ENCODE measurements at places on chromosomes 2 and 18.

DNA sequence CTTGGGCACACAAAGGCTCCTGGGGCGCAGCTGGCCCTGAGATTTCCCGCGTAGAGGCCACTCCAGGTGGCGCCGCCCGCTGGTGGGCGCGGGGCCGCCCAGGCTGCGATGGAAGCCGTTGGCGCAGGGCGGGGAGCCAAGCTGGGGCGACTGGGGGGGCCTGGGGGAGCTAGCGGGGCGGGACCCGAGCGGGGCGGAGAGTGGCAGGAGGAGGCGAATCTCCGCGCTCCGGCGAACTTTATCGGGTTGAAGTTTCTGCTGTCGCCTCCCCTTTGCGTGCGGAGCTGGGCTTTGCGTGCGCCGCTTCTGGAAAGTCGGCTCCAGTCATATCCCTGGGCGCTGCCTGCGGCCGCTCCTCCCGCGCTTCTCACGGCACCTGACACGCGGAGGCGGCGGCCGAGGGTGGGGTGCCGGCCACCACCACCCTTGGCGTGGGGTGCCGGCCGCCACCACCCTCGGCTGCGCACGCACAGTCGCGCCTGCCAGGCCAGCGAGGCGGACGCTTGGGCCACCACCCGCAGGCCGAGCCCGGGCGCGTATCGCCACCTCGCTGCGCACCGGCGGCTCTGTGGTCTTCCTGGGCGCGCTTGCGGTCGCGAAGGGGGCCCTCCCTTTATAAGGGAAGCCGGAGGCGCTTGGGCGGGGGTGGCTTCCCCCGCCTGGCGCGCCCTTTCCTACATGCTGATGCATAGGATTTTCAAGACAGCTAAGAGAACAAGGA is 919 bp upstream of the CYP1B1 start:
- no peak for DNase-seq

- DNase-seq, result no peak
These were observed 114.8 kb downstream of the NEB start for GRCh38 chr2:151619337-151619989.

- no peak for DNase-seq
These were observed 25.1 kb downstream of the COLEC12 start for GRCh38 chr18:475202-476031.

- peak; percentile 48 for DNase-seq
These were observed 137.5 kb downstream of the TPO start for GRCh38 chr2:1550658-1551316.

DNA sequence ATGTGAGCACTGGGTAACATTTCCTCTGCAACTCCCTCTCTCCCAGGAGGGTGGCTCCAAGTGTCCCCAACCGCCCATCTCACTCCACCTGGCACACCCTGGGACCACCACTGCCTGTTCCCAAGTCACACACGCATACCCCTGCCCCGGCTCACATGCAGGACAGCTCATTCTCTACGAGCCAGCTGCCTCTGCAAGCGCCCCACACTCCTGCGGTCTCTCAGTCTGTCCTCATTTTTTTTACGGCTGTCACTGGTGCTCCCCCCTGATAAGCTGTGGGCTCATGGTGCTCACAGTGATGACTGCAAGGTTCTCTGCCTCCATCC is 30.8 kb downstream of the AFG3L2 start:
- DNase-seq, result no peak

- DNase-seq, result no peak
These were observed 797.2 kb downstream of the SATB2 start for GRCh38 chr2:198660501-198660900.

- DNase-seq, result no peak
These were observed 1.8 kb downstream of the MYO5B start for GRCh38 chr18:50192995-50193795.

DNA sequence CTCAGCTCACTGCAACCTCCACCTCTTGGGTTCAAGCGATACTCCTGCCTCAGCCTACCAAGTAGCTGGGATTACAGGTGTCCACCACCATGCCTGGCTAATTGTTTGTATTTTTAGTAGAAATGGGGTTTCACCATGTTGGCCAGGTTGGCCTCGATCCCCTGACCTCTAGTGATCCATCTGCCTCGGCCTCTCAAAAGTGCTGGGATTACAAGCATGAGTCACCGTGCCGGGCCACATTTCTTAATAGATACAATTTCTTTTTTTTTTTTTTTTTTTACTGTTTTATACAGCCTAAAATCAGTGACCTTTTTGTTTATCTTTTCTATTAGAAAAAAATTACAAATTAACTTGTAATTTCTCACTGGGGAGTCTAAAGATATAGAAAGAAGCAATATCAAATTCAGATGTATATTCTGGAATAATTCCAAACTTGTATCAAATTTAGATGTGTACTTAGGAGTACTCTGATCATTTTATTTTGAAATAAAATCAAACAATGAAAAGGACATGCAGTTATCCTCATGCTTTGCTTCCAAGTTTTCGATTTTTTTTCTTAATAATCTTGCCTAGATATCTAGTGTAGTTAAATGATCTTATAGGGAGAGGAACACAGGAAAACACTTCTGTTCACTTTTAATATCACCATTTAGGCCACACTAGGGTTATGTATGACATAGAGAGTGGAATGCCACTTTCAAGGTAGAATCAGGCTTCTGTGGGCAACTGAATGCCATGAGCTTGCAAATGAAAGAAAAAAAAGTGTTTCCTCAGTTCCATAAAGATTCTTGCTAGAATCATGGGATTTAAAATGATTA is 1089.3 kb downstream of the SUCLG1 start:
- no peak for DNase-seq

- DNase-seq, result no peak
These were observed 314.3 kb downstream of the TNS1 start for GRCh38 chr2:217688494-217688893.

DNA sequence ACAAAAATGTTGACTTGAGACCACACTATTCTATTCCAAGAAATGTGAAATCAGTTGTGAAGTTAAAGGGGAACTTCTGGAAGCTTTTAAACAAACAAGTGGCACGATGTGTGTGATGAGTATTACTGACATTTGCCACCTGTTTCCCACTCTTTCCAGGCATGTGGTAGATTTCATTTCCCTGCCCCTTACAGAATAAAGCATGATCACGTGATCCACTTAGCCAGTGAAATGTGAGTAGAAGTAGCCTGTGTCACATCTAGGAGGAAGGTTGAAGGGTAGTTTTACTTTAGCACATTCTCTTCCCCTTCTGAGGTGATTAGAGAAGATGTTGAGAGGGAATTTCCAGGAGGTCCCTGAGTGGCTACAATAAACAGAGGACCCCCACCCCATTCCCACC is 3.8 kb downstream of the COL4A4 start:
- DNase-seq, result no peak

DNA sequence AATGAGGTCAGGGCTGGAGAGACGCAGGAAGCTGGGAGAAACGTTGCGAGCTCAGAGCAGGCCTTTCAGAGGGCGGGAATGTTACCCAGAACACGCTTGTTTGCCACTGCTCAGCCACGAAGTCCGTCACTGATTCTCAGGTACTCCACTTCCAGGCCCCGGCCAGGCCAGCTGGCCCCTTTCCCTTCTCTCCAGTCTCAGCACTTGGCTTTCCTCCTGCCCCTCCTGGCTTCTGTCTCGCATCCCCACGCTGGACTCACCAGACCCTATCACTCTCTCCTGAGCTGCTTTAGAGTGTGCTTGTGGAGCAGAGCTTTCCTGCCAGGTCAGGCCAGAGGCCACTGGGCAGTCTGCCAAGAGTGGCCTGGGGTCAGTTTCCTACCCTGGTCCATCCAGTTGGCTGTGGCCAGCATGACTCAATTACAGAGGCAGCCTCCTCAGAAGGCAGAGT is 151.4 kb downstream of the TWIST2 start:
- no peak for DNase-seq

DNA sequence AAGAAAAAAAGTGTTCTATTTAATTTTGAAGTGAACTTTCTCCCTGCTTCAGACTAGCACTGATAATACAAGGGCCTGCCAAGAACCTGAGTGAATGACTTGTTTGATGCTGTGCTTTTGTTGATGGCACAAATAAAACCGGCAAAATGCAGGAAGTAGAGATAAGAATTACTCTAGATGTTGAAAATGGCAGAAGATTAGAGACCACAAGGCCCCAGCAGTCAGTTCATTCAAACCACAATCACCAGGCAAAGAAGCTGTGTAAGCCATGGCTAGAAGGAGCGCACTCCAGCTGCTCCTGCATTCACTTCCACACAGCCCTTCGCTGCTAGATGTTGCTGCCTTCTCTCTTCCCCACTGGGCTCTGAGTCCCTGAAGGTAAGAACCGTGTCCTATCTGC is 297.1 kb downstream of the AGPS start:
- DNase-seq, result no peak

- DNase-seq, result no peak
These were observed 280.5 kb downstream of the CAMKMT start for GRCh38 chr2:44642123-44642857.

- no peak for DNase-seq
These were observed 16.4 kb downstream of the GEMIN6 start for GRCh38 chr2:38794235-38794946.

DNA sequence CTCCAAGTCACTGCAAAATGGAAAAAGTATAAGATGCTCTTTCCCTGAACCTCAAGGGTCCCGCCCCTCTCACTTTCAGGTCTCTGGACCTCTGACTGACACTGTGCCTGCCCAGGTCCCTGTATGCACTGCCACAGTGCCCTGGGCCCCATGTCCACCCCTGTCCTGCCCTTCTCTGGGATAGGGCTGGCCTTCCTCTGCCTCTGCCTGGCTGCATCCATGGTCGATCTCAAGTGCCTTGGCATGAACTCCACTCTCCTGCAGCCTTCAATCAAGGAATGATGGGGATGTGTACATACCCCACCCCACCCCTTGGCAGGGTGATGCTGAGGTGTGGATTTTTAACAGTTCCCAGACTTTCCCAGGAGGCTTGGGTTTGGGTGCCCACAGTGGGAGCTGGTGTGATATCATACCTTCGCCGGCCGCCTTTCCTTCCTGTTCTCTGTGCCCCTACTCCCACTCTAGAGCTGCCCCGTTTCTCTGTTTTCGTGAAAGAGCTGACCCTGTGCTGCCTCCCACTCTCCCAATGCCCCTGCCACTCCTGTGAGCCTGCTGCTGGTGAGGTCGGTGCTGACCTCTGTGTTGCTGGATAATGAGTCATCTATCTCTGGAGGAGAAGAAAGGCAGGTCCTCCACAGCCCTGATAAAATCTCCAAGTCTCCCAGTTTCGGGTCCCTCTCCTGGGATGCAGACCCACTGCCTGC is 18.9 kb downstream of the PTPN18 start:
- no peak for DNase-seq

GRCh38 chr18:39571511-39571910 is 2005.9 kb upstream of the CELF4 start:
- DNase-seq, result no peak

DNA sequence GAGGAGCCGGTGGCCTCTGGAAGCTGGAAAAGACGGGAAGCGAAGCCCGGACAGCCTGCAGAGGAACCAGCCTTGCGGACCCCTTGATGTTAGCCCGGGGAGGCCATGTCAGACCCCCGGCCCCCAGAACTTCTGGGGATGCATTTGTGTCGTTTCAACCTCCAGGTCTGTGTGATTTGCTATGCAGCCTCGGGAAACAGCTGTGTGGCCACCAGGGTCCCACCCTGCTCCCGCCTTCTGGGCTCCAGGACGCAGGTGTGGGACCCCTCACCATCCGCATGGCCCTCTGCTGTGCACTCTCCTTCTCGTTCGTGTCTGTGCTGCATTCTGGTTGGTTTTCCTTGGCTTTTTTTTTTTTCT is 13.3 kb downstream of the NEU4 start:
- no peak for DNase-seq

- no peak for DNase-seq
These were observed 22.0 kb downstream of the FAM98A start for GRCh38 chr2:33577084-33577483.

- no peak for DNase-seq
These were observed 109.2 kb upstream of the AGAP1 start for GRCh38 chr2:235384624-235385023.

DNA sequence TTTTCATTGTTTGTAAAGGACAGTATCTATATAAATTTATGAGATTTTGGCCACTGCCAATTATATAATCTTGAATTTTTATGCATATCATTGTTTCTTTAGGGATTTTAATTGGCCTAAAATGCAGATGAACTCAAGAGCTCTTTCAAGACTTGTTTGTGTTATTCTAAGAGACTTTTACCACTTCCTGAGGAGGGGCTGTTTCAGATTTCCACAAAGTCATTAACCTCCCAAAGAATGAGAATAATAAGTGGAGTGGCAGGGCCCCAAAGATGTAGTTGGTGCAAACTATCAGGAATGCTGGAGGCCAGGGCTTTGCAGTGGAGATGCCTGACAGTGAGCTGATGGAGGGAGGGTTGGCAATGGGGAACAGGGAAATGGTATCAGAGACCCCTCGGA is 15.5 kb upstream of the ACVR1 start:
- no peak for DNase-seq

DNA sequence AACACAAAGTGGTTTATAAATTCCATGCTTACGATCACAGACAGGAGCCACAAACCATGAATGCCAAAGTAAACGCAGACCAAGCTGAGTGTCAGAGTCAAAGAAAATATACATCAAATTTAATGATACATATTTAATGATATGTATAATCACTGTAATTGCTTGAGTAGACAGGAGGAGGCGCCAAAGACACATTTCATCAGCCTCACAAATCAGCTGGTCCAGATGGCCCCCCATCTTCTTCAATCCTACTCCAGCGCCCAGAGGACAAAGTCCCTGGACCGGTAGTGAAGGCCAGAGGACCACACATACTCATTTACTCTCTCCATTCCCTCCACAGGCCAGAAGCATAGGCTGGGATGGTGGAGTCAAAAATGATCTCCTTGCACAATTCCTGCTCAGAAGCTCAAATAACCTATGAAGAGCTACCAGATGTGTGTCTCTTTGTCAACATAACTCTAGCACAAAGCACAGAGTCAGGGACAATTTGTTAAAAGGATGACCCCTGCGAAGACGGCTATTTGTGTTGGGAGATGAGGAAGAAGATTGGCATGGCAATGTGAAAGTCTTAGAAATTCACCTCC is 149.3 kb upstream of the PGAP1 start:
- DNase-seq, result no peak

GRCh38 chr18:13500869-13501542 is 225.4 kb downstream of the FAM210A start:
- DNase-seq, result no peak

DNA sequence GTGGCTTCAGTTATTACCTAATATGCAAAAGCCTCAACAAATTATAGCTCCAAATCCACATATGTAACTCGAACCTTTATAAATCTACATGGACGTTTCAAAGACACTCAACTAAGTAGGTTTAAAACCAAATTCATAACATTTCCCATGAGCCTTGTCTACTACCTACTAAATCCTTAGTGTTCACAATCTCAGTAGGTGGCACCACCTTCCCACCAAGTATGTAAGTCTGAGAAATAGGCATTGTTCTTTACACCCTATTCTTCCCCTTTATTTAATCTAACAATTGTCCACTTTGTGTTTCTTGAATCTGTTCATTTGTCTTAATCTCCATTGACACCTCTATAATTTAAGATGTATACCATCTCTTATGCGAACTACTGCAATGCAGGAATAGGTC is 4.6 kb downstream of the PIGN start:
- DNase-seq, result no peak

DNA sequence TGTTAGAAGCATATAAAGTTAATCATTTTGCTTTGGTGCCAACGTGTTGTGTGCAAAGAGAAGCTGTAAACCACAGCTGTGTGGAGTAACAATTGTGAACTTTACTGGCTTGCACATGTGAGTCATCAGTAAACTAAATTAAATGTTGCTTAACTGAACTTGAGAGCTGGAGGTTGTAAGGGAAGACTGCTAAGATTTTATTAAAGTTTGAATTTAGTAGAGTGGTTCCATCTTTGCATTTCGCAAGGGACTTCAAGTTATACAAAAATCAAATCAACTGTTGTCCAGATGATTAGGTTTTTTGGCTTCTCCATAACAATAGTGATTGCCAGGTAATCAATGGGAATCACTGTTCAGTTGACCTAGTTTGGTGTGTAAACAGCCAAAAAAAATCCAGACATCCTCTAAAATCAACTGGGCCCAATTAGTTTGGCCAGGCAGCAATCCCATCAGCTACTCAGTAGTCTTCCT is 247.4 kb downstream of the MYO3B start:
- no peak for DNase-seq

All from stimulated activated CD4-positive, alpha-beta T cell treated with anti-CD3 and anti-CD28 coated beads, Interleukin-1b, Interleukin-23, amount 100 ng/mL, for 1 hour (primary cell).